COR-L47 (cell line): ENCODE measurements at places on chromosomes 3 and 15.

DNA sequence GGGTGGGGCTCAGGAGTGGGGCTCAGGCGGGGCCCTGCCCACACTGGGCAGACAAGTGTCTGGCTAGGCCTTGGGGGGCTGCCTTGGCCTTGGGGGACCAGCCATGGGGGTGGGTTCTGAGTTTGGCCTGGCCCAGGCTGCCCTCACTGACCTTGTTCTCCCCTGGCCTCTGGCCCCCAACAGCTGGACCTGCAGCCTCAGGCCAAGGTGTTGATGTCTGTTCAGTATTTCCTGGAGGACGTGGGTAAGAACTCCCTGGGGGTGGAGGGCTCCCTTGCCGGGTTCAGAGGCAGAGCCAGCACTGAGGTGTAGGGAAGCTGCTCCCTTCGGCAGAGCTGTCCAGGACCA lies 20.0 kb downstream of the PRKCD start:
- no peak for DNase-seq

- no peak for DNase-seq
Measured at GRCh38 chr15:51588966-51589365, 33.6 kb downstream of the DMXL2 start.

GRCh38 chr3:57184526-57184925 lies 15.3 kb downstream of the HESX1 start:
- no peak for DNase-seq

- no peak for DNase-seq
Measured at GRCh38 chr15:70538278-70538677, 225.1 kb downstream of the UACA start.

DNA sequence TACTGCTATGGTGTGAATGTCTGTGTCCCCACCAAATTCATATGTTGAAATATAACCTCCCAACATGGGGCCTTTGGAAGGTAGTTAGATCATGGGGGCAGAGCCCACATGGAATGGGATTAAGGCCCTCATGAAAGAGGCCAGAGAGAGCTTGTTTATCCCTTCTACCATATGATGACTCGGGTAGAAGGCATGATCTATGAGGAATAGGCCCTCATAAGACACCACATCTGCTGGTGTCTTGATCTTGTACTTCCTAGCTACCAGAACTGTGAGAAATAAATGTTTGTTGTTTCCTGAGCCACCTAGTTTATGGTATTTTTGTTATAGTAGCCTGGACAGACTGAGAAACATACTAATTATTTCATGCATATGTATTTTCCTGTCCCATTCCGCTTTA lies 51.9 kb downstream of the WWTR1 start:
- DNase-seq = no peak
